Amniotic stem cell (primary cell): ENCODE measurements at places on chromosomes 1 and 21.

DNA sequence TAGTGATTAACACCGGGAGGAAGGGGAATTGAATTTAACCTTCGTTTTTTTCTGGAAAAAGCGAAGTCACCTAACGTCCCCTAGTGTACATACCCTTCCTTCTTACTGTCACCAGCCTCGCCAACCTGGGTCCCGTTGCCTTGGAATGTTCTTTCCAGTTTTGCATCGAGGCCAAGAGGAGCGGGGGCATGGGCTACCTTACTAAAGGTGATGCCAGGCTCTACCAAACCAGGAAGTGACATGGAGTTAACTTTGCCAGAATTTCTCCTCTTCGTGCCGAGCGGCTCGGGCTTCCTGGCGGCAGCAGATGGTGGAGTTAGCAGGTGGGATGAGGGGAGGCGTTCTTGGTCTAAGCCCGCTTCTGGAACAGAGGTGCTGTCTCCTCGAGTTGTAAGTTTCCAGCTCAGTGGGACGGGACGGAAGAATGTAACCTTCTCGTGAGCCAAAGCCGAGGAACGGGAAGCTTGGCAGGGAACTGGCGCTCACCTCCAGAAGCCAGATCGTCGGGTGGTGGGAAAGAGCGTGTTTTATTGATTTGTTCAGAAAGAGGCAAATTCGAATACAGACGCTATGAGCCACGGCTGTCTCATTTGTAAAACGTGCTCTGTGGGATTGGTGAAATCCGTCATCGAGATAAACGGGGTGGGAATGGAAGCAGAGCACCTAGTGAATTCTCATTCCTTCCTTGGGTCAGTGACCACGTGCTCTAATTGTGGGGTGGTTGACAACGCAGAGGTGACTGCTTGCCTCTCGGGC is 486 bp downstream of the NIPAL3 start:
- no peak for DNase-seq

GRCh38 chr1:181898773-181899172 is 162.7 kb downstream of the ZNF648 start:
- DNase-seq: no peak

- DNase-seq: no peak
Observed at GRCh38 chr1:14706631-14707030, 108.1 kb downstream of the KAZN start.

GRCh38 chr1:177780096-177780700 is 189.7 kb downstream of the SEC16B start:
- DNase-seq: peak; percentile 80

DNA sequence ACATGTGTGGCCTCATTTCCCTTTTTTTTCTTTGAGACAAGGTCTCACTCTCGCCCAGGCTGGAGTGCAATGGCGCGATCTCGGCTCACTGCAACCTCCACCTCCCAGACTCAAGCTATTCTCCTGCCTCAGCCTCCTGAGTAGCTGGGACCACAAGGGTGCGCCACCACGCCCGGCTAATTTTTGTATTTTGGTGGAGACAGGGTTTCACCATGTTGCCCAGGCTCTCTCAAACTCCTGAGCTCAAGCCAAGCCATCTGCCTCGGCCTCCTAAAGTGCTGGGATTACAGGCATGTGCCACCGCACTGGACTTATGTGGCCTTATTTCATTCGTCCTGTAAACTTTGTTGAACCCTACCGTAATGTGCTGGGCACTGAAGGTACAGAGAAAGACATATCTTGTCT is 569 bp upstream of the WARS2 start:
- no peak for DNase-seq

- no peak for DNase-seq
Observed at GRCh38 chr1:147245129-147245528, 2.6 kb downstream of the CHD1L start.

GRCh38 chr1:160859166-160859565 is 3.5 kb downstream of the CD244 start:
- no peak for DNase-seq

- DNase-seq: no peak
Observed at GRCh38 chr1:32636914-32637645, 13.3 kb downstream of the ZBTB8OS start.

GRCh38 chr1:101595881-101596374 is 359.1 kb downstream of the S1PR1 start:
- DNase-seq: no peak

DNA sequence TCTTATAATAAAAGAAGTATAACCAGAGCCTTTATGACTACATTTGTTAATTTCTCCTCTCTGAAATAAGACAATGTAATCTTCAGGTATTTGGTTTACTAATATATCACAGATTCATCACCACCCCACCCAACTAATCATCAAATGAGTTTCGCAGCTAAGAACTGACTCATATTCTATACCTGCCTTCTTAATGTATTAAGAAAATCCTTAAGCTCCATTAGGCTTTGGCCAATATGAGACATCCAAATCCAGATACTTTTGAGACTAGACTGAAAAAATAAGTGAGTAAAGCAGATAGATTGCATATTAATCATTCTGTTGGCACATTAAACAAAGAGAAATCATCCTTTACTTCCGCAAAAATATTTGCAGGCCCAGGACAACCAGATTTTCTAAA is 18.7 kb upstream of the FMO2 start:
- DNase-seq: no peak

DNA sequence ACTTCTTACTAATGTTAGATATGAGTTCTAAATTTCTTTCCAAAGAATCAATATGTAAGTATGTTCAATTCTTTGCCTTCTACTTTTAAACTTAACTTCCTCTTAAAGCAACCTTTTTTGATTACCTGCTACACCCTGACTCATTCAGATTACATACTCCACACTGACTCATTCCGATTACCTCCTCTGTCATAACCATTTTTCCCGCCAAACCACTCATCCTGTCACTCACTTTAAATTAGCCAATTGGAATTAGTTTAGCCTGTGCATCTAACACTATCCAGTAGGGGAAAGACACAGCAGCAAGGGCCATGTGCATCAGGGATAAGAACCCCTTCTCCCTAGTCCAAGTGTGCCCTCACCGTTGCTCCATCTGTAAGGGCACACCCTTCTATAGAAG is 815.5 kb downstream of the BRINP3 start:
- DNase-seq: no peak

- DNase-seq: no peak
Observed at GRCh38 chr1:7015022-7015421, 229.8 kb downstream of the CAMTA1 start.

DNA sequence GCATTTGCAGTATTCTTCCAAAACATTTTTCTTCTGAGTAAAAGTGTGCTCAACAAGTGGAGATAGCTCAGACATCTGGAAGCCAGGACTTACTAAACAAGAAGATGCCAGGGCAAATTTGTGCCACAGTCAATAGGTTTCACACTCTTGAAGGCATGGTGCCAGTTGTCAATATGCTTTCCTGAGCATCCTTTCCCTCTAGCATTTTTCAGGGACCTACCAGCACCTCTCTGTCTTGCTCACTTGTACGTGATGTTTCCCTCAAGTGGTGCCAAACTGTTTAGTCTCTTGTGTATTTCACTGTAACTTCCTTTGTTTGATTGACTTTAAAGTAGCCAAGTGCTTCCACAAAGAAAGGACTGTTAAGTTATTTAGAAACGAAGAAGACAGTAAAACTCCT is 194.0 kb upstream of the SGIP1 start:
- no peak for DNase-seq

DNA sequence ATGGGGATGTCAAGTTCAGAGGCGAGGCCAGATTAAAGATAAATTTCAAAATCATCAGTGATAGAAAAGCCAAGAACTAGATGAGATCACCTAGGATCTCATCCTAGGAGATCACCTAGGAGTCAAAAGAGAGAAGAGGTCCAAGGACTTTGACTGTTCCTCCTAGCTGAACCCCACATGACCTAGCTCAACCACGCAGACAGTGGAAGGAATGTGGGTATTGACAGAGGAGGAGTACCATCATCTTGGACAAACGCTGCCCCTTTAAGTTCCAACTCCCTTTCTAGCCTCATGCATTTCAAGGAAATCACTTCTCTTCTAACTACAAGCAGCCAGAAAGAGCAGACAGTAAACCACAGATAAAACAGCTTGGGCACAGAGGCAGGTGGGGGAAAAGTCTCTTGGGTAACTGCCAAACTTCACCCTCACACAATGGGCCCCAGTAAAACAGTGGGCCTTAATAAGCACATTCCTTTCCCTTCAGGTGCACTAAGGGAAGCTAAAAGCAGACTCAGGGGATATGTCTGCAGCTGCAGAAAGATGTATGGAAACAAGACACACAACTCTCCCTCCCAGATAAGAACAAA is 12.5 kb upstream of the FAM76A start:
- DNase-seq: no peak

DNA sequence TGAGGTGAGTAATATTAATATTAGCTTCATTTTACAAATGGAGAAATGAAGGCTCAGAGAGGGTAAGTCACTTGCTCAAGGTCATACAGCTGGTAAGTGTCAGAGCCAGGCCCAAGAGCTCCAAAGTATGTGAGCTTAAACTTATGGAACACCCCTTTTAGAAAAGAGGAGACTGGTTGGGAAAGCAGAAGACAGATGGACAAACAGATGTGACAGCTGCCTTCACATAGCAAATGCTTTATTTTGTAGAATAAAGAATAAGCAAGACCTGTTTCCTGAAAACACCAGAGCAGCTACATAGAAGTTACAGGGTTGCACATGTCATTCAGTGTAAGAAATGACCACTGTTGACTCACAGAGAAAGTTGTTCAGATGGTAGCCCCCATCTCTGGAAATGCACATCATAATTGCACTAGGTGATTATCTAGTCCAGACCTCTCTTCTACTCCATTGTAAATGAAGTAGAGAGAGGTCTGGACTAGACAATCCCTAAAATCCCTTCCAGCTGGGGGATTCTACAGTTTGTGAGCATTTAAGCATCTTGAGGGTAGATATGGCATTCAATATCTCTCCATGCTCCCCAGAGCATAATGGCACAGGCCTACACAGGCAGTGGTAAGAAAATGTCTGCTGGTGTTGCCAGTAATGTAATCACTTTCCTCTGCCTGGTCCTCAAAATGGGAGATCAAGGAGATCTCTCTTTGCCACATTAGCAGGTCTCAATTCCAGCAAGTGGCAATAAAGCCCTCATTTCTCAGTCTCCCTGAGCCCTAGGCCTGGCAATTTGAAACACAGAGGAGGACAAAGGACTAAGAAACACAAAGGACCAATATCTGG is 188.2 kb upstream of the FGGY start:
- no peak for DNase-seq

- no peak for DNase-seq
Observed at GRCh38 chr1:34366875-34367624, 190.3 kb downstream of the C1orf94 start.

- DNase-seq: no peak
Observed at GRCh38 chr1:3367376-3367775, 87.1 kb upstream of the ARHGEF16 start.

GRCh38 chr1:28291711-28292110 is 32.4 kb downstream of the SESN2 start:
- no peak for DNase-seq

- no peak for DNase-seq
Observed at GRCh38 chr21:44686843-44687561, 5.0 kb upstream of the KRTAP12-1 start.

DNA sequence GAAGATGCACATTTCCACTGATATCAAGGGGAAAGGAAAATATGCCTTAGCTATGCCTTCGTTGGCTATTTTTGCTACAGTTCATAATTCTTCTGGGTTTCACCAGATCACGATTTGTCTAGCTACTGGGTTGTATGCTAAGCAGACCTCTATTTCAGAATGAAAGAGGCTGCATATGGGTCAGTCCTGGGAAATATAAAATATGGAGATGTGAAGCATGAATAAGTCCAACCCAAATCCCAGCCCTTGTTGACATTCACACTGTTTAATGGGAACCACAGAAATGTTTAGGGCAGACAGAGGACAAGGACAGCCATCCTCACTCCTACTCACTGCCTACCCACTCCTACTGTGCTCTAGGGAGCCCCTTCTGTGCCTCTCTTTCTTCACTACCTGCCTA is 343.2 kb upstream of the CAMK1G start:
- DNase-seq: no peak

GRCh38 chr1:197222025-197222685 is 45.9 kb upstream of the CRB1 start:
- no peak for DNase-seq

GRCh38 chr1:53454019-53454418 is 5.2 kb upstream of the DMRTB1 start:
- DNase-seq: no peak

DNA sequence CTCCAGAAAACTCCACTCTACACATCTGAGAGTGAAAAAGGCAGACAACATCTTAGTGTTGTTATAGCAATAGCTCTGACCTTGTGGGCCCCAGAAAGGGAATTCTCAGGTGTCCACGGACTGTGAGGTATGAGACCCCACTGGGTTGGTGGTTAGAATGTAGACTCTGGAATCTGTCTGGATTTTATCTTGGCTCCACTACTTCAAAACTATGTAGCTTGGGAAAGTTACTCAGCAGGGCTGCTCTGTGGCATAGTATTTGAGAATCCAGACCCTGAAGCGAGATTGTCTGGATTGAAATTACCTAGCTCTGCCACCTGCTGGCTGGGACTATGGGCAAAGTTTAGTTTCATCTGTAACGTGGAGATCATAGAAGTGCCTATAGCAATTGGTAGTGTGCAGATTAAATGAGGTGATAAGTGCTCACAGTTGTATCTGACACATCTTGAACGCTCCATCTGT is 25.8 kb downstream of the PRDM2 start:
- peak; percentile 22 for DNase-seq

DNA sequence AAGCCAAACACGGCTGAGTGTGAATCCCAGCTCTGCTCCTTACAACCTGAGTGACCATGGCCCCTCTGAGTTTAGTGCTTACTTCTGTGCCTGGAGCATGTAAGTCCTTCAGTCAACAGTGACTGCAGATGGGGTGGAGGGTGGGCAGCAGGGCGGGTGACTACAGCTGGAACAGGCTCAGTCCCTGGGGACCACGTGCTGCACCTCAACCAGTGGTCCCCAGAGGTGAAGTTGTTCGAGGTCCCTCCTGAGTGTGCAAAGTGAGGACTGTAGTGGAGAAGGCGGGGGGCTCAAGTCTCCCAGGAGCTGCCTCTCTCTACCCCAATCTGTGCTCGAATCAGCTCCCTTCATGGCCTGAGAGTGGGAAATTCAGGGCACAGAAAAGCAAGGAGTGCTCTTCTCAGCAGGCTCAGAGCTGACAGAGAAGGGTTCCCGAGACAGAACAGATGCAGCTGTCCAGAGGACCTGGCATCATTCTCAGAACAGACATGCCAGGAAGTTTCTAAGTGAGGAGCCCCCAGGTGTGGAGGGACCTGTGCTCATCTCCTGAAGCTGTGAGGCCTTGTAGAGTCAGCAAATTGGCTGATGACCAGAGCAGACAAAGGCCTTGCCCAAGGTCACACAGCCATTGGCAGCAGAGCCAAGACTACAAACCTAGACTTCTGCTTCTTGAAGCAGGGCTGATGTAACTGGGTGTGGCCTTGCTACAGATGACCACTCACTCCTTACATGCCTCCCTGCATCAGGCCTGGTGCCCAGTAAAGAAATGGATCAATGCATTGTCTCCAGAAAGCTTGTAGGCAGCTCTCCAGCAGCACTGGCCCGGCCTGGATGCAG is 61.7 kb upstream of the EDN2 start:
- DNase-seq: no peak

GRCh38 chr1:25641931-25642573 is 25.5 kb downstream of the MAN1C1 start:
- no peak for DNase-seq

- DNase-seq: no peak
Observed at GRCh38 chr1:25615563-25616094, 962 bp upstream of the MAN1C1 start.

- DNase-seq: no peak
Observed at GRCh38 chr1:53721088-53721487, 17.9 kb downstream of the GLIS1 start.
